ENCODE measurements at places on chromosomes 5 and 9. TPM values are rescaled to one million over a fixed set of nuclear protein-coding genes. Genes with fewer than 3 reads are reported as not detected.

- H3K27ac ChIP-seq, result no peak overlapping the region
- H3K4me1 ChIP-seq, result peaks cover 56% of the 10 kb centered on the region
- no peaks in the 10 kb centered on the region for H3K36me3 ChIP-seq
- no peak for DNase-seq
- H3K27me3 ChIP-seq, result peaks cover 96% of the 10 kb centered on the region
- no peak overlapping the region for H3K4me3 ChIP-seq
These were observed 2.2 kb downstream of the PAX5 start for GRCh38 chr9:37031902-37032301.

- no peaks in the 10 kb centered on the region for H3K36me3 ChIP-seq
- no peaks in the 10 kb centered on the region for H3K27me3 ChIP-seq
- H3K4me3 ChIP-seq, result no peak overlapping the region
- no peak for DNase-seq
- H3K27ac ChIP-seq, result no peak overlapping the region
These were observed 93.8 kb downstream of the NXNL2 start for GRCh38 chr9:88628811-88629210.

DNA sequence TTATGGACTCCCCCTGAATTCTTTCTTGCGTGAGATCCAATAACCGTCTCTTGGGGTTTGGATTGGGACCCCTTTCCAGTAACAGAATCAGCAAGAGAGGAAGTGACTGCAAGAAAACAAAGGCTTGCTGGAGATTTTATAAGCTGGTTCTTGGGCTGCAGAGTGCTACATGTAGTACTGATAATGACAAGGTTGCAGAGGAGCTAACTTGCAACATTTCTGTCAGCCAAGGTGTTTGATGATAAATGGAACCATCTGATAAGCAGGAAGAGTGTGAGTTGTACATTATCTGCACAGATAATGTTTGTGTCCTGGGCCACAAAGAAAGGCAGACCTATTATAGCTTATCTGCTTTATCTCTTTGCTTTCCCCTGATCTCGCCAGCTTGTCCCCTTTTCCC is 37.1 kb downstream of the DNAJB5 start:
- no peak overlapping the region for H3K4me3 ChIP-seq
- peak overlapping the region; percentile 65 for H3K27ac ChIP-seq
- H3K4me1 ChIP-seq, result no peaks in the 10 kb centered on the region

GRCh38 chr5:9898319-9898718 is 268.2 kb upstream of the TAS2R1 start:
- no peaks in the 10 kb centered on the region for H3K4me1 ChIP-seq
- no peak for DNase-seq
- no peak overlapping the region for H3K4me3 ChIP-seq

Gene HTR4
- total RNA-seq, result 4.3 TPM

Gene COL15A1
- 38.2 TPM for total RNA-seq

- no peak overlapping the region for H3K27ac ChIP-seq
- no peaks in the 10 kb centered on the region for H3K36me3 ChIP-seq
- peak; percentile 38 for DNase-seq
- no peaks in the 10 kb centered on the region for H3K27me3 ChIP-seq
- no peak overlapping the region for H3K4me3 ChIP-seq
These were observed 148.3 kb downstream of the CACNA1B start for GRCh38 chr9:138025908-138026307.

DNA sequence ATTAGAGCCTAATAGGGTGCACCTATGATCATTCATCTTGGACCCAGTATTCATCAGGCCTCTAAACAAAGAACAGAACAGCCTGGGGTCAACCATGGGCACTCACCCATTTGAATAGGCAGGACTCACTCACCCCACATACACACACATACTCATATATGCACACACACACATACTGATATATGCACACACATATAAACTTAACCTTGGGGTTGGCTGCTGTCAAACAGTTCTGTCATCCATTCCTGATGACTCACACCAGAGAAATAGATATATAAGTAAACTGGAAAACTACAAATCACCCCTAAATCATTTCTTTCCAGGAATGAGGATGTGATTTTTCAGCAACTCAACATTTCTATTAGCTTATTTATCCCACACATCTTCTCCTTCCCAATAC is 51.3 kb downstream of the ARL15 start:
- H3K36me3 ChIP-seq, result no peaks in the 10 kb centered on the region
- peaks cover 23% of the 10 kb centered on the region for H3K4me1 ChIP-seq
- no peak overlapping the region for H3K27ac ChIP-seq
- H3K27me3 ChIP-seq, result no peaks in the 10 kb centered on the region
- no peak overlapping the region for H3K4me3 ChIP-seq

DNA sequence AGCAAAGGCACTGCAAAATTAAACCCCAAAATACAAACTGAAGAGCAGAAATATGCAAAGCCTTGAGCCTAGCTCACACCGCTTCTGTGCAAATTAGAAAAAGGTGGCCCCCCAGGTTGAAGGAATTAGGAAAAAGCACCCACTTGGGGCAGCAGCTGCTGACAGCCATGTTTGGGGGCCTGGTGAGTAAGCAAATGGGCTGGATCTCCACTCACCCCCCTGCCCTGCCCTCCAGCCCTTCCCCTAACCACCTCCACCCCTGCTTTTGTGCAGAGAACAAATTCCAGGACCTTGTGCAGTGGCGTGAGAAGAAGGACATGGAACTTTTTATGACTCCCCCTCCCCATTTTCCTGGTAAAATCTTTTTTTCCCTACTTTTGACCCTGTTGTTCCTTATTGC is 92.0 kb upstream of the DNAH5 start:
- no peak for DNase-seq
- no peaks in the 10 kb centered on the region for H3K36me3 ChIP-seq
- no peaks in the 10 kb centered on the region for H3K27me3 ChIP-seq
- no peaks in the 10 kb centered on the region for H3K4me1 ChIP-seq
- H3K4me3 ChIP-seq, result no peak overlapping the region

DNA sequence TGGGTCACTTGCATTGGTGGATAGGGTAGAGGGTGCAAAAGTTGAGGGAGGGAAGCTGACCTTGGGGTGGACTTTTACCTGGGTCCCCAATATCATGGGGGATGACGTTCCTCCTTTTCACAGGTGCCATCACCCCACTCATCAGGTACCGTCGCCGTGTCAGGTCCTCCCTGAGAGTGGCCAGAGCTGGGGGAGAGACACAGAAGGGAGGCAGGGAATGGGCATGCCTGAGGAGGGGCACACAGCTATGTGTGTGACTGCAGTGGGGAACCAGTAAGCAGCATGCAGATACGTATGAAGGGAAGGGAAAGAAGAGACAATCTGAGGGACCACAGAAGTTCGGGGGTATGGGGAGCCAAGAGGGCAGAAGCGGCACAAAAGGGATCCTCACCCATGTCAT is 6.5 kb downstream of the CREB3 start:
- H3K4me1 ChIP-seq, result peaks cover 9% of the 10 kb centered on the region
- DNase-seq, result no peak
- no peaks in the 10 kb centered on the region for H3K27me3 ChIP-seq
- no peak overlapping the region for H3K27ac ChIP-seq

- H3K4me1 ChIP-seq, result peaks cover 44% of the 10 kb centered on the region
- no peak for DNase-seq
These were observed 980 bp downstream of the CCNO start for GRCh38 chr5:55232271-55232984.

Gene DBH
- total RNA-seq, result not detected

Gene EFNA5
- total RNA-seq, result 17.0 TPM

Gene CDKN2B-AS1
- total RNA-seq, result not detected

Measured in right atrium auricular region (tissue), 2 donors.